ENCODE measurements at places on chromosomes 7 and 10.

GRCh38 chr10:69728335-69728870, 73.3 kb upstream of the COL13A1 start:
- DNase-seq = no peak

GRCh38 chr10:71238626-71239025, 26.3 kb downstream of the UNC5B start:
- DNase-seq = no peak

- no peak for DNase-seq
Measured at GRCh38 chr7:93601363-93601762, 26.8 kb upstream of the CALCR start.

GRCh38 chr10:22761569-22762220, 47.3 kb upstream of the PIP4K2A start:
- DNase-seq = no peak

DNA sequence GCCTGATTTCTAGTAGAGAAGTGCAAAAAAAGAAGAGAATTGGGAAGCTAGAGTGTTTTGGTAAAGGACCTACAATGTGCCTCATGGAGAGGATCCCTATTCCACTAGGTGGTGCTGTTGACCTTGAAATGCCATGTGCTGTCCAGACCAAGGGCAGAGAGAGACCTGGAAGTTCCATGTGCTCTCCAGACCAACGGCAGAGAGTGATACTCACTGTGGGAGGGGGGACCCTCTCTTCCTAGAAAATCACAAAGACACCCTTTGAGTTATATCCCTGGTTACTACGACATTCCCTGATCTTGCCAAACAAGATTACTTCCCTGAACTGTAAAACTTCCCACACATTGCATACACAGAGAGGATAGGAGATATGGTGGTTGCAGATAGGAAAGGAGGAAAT, 212.7 kb upstream of the ZNF804B start:
- no peak for DNase-seq
